NCI-H187 (cell line): ENCODE measurements at places on chromosomes 3 and 15.

GRCh38 chr15:61008915-61009314 lies 220.2 kb downstream of the RORA start:
- DNase-seq, result no peak

DNA sequence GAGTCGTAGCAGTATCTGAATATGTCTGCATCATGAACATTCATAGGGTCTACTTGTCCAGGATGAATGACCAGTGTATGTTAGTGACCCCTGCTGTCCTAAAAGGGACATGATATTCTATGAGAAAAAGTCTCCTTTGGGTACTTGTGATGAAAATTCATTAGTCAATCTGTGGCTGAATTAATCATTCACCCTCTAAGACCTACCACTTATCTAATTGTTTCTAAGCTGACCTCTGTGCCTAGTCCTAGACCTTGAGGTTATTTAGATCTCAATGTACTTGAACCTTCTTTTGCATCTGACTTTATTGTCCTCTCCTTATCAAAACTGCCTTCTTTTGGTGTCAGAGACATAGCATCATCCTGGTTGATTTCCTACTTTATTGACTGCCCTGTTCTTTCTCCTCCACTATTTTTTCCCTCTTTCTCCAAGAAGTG lies 799.3 kb downstream of the DIPK2A start:
- no peak for DNase-seq

DNA sequence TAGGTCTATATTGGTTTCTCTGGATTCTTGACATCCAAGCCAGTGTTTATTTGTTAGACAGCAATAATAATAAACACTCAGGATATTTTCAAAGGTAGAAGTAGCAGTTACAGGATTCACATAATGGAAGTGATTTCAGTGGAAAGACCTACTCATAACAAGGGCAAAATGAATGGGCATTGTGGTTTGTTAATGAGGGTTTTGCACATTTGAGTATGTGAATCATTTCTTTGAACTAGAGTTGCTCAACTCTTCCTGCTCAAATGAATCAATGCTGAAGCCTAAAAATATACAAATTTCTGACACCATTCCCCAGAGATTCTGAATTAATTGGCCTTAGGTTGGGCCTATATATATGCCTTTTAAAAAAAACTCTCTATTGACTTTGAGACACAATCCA lies 4.1 kb upstream of the COL6A5 start:
- no peak for DNase-seq

DNA sequence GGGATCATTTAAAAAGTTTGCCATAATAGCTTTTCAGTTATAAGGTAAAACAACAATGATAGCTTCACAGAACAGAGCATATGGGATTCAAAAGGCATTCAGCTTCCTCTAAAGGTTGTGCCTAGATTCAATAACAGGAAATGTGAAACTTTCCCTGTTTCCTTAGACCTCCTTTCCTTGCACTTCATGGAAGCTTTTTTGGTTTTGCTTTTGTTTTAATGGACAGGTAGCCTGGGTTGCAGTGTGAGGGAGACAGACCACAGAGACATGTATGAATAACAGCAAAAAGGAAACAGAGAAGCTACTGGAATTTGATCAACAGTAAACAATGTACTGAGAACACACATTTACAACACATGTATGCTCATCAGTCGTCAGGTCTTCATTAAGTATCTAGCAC lies 2.3 kb upstream of the TNFAIP8L3 start:
- DNase-seq, result no peak

DNA sequence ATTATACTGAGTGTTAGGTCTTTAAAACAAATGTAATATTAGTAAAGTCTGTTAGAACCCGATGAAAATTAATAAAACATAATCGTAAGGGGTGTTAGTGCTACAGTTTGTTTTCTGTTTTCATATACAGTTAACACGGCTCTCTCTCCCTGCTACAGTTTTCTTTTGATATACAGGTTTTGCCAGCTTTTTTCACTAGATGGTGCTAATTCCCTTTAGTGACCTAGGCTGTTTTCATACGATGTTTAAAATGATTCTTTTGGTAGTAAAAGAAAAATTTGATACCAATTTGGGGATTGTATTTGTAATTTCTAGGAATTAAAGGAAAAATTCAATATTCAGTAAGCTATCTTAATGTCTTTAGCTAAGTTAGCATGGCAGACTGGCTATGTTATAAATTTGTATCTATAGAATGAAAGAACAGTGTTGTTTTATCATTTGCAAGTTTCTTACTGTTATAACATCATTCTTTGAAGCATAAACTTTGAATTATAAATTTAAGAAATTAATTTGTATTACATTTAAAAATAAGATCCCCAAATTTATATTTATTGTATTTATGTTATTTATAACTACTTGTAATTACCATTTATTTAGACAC lies 11.5 kb downstream of the APH1B start:
- no peak for DNase-seq

DNA sequence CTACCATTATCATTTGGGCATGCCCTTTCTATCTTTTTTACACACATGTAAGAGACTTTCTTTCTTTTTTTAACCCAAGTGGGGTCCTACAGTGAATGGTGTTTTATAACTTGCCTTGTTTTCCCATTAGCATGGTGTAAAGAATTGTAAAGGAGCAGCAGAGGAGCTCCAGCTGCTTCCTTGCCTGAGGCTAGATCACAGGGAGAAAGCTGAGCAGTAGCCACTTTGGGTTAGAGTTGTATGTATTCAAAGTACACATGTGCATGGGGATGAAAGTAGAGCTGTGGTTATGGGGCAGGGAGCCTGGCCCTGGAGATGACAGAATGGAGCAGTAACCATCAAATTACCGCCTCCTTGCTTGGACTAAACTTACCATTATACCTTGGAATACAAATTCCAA lies 231.1 kb upstream of the PDZRN3 start:
- no peak for DNase-seq

- no peak for DNase-seq
Measured at GRCh38 chr3:186255703-186256331, 106.2 kb downstream of the DGKG start.

DNA sequence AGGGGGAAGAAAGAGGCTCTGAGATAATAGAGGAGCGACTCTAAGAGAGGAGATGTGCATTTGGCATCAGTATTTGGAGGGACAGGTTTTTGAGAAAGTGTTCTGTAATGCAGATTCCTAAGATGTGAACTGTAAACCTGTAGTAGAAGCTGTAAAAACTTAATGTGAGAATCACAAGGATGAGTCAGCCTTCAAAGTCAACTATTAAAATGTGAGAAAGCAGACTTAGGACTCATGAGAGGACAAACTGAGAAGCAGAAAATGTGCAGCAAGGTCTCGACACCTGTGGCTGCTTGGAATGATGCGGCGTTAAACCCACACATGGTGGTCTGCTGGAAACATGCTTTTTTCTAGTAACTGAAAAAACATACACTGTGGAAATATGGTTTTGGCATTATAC lies 36.0 kb downstream of the USP13 start:
- no peak for DNase-seq

GRCh38 chr3:86740751-86741150 lies 250.2 kb downstream of the VGLL3 start:
- DNase-seq, result no peak

GRCh38 chr3:13850161-13850945 lies 29.5 kb downstream of the WNT7A start:
- no peak for DNase-seq

- no peak for DNase-seq
Measured at GRCh38 chr15:72925661-72926060, 126.6 kb upstream of the NEO1 start.

DNA sequence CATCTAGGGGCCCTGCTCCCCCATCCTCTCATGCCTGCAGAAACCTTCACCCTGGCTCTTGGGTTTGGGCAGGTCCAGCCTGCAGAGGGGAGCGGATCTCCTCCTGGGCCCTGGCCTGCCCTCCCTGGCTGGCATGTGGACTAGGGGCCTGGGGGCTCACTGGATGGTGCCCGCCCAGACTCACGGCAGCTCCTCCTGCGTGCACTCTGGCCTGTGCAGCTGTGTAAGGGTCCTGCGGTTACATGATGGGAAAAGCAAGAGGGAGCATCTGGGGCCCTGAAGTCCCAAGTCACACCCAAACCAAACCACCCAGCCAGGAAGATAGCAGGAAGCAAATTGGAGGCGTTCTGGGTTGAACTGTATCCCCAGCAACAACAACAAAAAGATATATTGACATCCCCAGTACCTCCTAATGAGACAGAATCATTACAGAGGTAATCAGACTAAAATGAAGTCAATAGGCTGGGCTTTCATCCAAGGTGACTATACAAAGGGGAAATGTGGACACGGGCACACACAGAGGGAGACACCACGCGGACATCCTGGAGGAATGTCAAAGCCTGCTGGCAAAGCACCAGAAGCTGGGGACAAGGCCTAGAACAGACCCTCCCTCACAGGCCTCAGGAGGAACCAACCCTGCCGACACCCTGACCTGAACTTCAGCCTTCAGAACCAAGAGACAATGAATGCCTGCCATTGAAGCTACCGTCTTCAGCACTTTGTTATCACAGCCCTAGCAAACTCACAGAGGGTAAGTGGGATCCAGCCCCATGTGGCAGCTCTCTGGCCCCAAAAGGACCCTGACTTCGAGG lies 10.4 kb upstream of the CLK3 start:
- DNase-seq, result no peak

DNA sequence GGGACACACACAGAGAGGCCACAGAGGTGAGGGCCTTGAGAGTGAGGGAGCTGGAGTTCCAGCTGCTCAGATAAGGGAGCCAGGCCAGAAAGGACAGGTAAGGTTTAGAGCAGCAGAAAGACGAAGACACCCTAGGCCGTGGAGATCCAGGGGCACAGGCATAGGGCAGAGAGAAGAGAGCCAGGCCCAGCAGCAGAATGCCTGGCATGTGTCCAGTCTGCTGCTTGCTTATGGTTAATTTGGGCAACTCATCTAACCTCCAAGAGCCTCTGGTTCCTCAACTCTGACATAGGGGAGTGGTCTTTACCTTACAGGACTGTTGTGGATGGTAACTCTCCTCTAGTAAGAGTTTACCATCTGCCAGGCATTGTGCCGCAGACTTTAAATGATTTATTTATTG lies 35.9 kb downstream of the STARD5 start:
- DNase-seq, result no peak

DNA sequence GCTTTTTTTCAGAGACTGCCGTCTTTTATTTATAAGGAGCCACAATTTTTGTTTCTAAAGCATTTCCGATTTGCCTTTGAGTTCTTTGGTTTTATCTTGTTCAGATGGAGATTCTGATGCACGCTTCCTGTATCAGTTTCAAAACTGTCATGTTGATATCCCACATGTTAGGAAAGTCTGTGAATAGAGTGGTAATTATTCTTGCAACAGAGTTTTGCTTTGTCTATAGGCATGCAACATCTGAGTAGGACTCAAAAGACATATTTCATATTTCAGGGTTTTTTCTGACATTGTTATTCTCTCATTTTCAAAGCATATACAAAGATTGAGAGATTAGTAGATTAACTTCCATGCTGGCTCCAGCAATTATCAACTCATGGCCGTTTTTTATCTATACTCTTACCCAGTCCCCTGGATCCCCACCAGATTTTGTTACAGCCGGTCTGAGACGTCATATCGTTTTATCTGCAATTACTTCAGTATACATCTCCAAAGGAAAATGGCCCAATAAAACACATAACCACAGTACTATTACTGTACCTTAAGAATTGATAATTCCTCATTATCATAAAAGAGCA lies 22.4 kb downstream of the PAQR5 start:
- DNase-seq, result no peak

- no peak for DNase-seq
Measured at GRCh38 chr3:100299016-100299415, 35.5 kb upstream of the NIT2 start.

DNA sequence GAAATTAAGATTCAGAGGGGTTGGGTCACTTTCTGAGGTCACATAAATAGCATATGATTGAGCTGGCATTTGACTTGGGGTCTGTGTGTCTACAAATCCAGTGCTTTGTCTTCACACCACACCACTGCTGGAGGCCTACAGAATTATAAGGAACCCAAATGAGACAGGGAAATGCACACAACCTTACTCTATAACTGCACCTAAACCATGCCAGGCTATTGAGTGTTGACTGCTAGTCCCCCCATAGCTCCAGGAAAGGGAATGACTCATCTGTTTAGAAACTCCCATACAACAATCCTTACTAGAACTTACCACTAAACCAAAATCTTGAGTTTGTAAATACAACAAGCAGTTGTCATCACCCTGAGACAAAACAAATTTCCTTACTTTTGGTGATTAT lies 16.9 kb upstream of the TSC22D2 start:
- DNase-seq, result no peak

DNA sequence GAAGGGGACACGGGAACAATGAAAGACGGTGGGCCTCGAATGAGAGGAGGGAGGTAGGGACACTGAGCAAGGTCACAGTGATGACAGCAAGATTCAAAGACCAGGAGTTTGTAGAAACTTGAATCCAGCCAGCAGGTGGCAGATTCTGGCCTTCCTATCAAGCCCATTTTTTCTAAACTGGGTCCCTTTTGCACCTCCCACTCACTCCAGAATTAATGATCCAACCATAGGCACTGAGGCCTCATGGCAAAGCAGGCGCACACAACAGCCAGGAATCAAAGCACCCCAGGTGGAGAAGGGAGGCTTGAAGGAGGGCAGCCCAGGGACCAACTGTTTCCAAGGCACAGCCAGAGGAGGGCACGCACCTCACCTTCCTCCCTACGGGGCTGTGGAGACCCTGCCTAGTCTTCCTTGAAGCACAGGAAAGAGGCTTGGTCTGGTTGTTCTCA lies 90.2 kb downstream of the ANP32A start:
- DNase-seq, result no peak

GRCh38 chr3:106943071-106943470 lies 434.2 kb upstream of the CCDC54 start:
- DNase-seq, result no peak

DNA sequence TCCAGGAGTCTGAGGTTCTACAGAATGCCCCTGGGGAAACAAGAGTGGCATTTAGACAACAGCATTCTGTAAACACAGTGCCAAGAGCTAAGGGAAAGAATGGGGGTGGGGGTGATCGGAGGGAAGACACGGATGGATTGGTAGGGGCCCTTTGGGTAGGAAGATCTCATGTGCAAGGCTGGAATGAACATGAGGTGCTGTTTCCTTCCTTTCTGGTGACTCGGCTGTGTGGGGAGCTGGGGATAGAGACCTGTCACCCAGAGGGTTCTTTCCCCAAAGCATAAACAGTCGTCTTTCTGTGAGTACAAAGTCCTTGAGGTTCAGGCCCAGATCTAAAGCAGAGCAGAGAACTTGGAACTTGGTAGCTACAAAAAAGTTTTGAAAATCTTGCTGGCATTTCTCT lies 11.7 kb downstream of the TPM1 start:
- DNase-seq, result no peak

- DNase-seq, result no peak
Measured at GRCh38 chr3:12518261-12519028, 26.9 kb downstream of the MKRN2OS start.

DNA sequence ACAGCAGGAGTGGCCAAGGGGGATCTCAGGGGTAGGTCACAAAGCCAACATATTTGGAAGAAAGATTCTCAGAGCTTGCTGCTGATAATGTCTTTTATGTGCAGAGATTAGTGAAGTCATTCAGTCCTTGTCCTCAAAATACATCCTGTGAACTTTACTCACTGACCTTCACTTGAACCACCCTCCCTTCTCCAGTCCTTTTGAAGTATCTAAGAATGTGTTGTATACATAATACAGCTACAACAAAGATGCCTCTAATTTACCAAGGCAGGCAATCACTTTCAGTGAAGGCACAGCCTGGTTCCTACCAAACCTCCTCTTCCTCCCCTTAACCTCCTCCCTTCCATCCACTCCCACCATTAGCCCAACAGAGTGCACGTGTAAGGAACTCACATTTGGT lies 38.3 kb downstream of the ETV5 start:
- DNase-seq, result no peak
